ENCODE measurements at places on chromosomes 2 and 18.

GRCh38 chr2:49111456-49111855 lies 42.9 kb downstream of the FSHR start:
- DNase-seq, result no peak

GRCh38 chr2:158270536-158270935 lies 168.9 kb downstream of the UPP2 start:
- DNase-seq, result no peak

- no peak for DNase-seq
Observed at GRCh38 chr18:55508651-55509050, 79.3 kb downstream of the TCF4 start.

- DNase-seq, result no peak
Observed at GRCh38 chr2:3659447-3660432, 1.7 kb downstream of the ALLC start.

DNA sequence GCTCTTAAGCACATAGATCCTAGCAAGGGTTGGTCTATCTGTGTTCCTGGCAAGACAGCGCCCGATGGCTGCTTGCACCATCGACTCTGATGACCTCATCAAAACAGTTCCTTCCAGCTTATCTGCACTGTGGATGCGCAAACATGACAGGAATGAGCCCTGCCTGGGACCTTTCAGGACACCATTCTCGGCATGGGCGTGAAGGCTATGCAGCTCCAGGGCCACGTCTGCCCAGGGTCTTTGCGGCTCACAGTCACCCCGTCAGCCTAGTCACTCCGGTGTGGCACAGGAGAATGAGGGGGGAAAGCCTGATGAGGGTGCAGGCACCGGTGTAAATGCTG lies 147.8 kb upstream of the TWIST2 start:
- DNase-seq, result no peak

- no peak for DNase-seq
Observed at GRCh38 chr18:68944330-68944729, 146.4 kb downstream of the CCDC102B start.

DNA sequence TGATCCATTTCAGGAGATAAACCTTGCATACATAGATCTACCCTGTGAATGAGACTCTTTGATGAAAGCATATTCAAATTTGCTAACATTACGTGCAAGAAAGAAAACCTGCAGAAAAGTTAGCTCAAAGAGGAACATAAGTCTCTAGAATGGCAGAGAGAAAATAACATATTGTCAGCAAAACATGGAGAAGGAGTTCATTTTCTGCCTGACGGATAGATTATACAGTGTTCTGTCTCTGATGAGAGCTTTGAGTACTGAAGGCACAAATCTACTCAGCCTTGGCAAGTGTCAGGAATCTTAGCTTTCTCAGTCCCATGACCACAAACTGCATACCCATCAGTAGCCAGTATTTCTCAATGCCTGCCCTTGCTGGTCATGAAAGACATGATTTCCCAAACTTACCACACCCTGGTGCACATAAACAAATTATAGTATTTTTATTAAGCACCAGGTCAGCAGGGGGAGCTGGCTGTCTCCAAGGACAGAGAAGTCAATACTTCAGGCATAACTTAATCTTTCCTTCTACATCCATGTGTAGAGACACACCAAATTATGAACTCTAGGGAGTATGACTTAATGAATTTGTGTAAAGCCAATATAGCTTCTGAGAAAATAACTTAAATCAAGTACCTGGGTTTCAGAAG lies 401.2 kb upstream of the SOX11 start:
- no peak for DNase-seq

- no peak for DNase-seq
Observed at GRCh38 chr2:7048762-7049294, 131.6 kb downstream of the RNF144A start.

GRCh38 chr2:17583166-17583565 lies 42.7 kb downstream of the VSNL1 start:
- no peak for DNase-seq

DNA sequence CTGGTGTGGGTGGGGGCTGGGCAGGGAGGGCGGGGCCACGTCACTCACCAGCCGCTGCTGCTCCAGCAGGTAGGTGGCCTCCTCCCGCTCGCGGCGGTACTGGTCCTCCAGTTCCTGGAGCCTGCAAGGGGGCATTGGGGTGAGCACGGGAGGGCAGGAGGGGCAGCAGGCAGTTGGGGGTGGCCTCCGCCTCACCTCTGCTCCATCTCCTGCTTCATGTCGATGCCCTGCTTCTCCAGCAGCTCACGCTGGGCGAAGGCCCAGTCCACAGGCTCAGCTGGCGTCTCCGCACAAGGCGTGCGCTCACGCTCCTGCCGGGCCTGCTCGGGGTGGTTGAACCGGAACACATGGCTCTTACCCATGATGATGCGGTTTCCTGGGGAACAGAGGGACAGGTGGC lies 57.0 kb downstream of the KIF1A start:
- DNase-seq, result no peak

All from progenitor cell of endocrine pancreas (in vitro differentiated cells).